ENCODE measurements at places on chromosomes 4 and X.

- DNase-seq, result peak; percentile 74
These were observed 47.7 kb upstream of the AFAP1 start for GRCh38 chr4:7987148-7987989.

DNA sequence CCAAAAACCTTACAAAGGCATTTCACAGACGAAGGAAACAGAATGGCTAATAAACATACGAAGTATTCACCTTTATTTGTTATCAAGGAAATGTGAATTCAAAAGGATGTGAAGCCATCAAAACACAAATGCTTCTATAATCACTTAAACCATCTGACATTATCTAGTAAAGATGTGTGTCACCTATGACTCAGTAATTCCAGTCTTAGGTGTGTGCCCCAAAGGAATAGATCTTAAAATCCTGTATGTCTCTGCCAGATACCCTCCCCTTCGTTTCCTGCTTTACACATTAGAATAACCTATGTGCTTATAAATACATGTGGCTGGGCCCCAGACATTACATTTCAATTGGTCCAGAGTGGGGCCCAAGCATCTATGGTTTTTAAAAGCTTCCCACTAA lies 41.8 kb upstream of the CEP135 start:
- no peak for DNase-seq

- no peak for DNase-seq
These were observed 31.3 kb upstream of the SORCS2 start for GRCh38 chr4:7160951-7161440.

- no peak for DNase-seq
These were observed 86.0 kb downstream of the PJA1 start for GRCh38 chrX:69079268-69079667.

DNA sequence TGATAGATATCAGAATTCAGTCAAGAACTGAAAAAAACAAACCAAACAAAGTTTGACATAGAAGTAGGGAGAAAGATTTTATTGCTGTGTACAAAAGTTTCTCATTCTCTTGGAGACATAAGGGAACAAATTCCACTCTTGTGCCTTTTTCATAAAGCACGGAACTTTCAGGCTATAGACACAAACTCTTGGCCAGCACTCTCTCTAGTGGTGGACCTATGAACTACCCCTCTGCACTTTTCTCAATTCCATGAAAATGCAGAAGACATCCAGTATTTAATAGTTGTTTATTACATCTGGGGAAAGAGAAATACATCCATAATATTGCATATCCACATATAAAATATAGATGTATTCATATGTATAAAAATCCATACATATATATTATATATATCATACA lies 291.6 kb upstream of the HS3ST1 start:
- no peak for DNase-seq

- DNase-seq, result peak; percentile 59
These were observed 62.4 kb downstream of the TRAPPC11 start for GRCh38 chr4:183721207-183722081.

GRCh38 chr4:109627361-109627760 lies 67.3 kb downstream of the MCUB start:
- DNase-seq, result no peak

- DNase-seq, result no peak
These were observed 52.1 kb upstream of the TEX13D start for GRCh38 chrX:124280294-124280902.

GRCh38 chr4:41196633-41197332 lies 17.6 kb downstream of the APBB2 start:
- no peak for DNase-seq

- no peak for DNase-seq
These were observed 21.0 kb downstream of the FRAS1 start for GRCh38 chr4:78078101-78078500.

DNA sequence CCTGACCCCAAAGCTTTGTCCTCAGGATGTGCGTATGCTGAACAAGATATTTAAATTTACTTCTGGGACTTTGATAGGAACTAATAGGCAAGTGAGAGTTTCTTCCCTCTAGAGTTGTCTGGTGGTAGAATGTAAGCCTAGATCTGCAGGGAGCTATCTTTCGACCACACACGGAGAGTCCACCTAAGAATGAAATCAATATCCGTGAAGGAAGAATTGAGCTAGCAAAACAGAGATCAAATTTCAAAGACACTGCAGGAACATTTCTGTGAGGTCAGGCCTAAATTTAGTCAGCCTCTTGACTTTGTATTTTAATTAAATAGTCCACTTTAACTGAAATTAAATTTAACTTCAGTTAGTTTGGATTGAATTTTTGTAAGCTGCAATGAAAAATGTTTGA lies 871.3 kb downstream of the RAB28 start:
- no peak for DNase-seq

- no peak for DNase-seq
These were observed 69.6 kb downstream of the PPP2R2C start for GRCh38 chr4:6402566-6403399.

- no peak for DNase-seq
These were observed 87.9 kb downstream of the CRLF2 start for GRCh38 chrX:1124531-1124930.

- DNase-seq, result peak; percentile 31
These were observed 440.9 kb downstream of the INPP4B start for GRCh38 chr4:142405021-142405694.

DNA sequence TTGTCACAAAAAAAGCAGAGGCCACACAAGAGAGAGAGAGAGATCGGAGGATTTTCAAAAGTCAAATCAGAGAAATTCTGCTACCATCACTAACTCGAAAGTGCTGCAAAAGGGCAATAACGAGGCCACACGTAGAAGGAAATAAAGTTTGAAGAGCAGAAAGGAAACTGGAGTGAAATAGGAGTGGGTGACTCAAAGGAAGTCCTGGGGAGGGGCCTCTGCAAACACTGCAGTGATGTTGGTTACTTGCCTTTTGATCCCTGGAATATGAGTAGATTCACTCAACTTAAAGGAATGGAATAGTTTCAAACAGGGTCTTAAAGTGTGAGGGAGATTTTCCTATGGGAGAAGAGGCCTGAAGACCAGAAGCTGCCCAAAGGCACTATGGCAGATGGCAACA lies 663.4 kb upstream of the LCORL start:
- no peak for DNase-seq

GRCh38 chrX:154751203-154751668 lies 359 bp upstream of the GAB3 start:
- DNase-seq, result no peak

DNA sequence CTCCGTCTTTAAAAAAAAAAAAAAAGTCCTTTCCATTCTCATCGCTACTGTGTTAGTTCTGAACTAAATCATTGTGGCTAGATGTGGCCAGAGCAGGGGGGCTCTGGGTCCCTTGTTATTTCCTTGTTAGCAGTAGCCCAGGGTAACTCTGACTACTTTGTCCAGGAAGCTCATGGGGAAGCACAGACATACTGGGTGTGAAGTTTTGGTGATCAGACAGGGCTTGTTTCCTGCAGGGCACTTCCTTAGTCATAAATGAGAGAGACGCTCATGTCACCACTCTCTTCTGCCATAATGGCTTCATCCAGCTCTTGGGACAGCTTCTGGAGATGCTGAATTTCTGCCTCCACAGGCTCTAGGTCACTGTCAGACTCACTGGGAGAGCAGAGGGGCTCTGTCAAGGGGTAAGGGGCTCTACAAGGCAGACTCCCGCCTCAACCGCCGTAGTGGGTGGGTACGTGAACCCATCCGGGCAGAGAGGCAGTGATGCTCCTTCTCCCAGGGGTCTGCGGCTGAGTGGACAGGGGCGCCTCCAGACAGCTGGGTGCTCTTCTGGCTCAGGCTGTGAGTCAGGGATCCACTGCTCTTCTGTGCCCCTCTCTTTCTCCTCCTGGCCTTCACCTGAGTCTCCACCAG lies 12.9 kb downstream of the STIM2 start:
- DNase-seq, result peak; percentile 59

GRCh38 chr4:87824352-87824751 lies 8.4 kb upstream of the MEPE start:
- DNase-seq, result no peak
